ENCODE measurements at places on chromosomes 4 and X. TPM values are rescaled to one million over a fixed set of nuclear protein-coding genes. Genes with fewer than 3 reads are reported as not detected.

DNA sequence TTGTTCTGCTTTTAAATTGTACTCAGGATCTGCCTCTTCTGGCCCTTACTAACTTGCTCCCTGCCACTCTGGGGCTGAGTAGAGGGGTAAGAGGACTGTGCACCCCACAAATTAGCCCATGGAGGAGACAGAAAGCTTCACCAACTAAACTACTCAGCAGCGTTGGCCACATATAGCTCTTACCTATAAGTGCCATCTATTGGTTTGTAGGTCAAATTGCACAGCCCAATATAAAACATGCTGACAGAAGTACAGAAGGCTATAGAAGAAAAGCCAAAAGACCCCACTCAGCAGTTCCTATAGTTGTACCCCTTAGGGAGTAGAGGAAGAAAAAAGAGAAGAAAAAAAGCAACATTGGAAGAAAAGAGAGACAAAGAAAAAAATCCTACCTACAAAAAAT lies 341.2 kb upstream of the FMR1 start:
- DNase-seq: no peak

The ZFYVE28 gene
- total RNA-seq: 9.9 TPM

The GUCY1A1 gene
- not detected for total RNA-seq

- DNase-seq: no peak
These were observed 1.2 kb downstream of the TRIML2 start for GRCh38 chr4:188107931-188108843.

DNA sequence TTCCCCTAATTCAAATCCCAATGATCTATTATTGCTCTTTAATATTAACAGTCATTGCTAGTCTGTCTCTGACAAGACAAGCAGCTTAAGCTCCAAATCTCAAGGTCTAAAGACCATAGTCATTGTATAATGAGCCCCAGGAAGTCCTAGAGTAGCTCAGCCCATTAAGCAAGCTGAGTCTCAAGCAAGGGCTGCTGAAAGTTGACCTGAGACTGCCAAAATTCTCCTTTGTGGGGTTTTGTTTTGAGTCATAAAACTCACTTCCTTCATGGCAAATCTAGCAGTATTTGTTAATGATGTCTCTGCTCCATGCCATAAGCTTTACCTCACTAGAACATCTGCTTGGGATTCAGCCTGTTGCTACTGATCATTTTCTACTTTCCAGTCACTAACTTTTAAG lies 313.2 kb downstream of the ANTXR2 start:
- DNase-seq: no peak

The NPY5R gene
- total RNA-seq: not detected

DNA sequence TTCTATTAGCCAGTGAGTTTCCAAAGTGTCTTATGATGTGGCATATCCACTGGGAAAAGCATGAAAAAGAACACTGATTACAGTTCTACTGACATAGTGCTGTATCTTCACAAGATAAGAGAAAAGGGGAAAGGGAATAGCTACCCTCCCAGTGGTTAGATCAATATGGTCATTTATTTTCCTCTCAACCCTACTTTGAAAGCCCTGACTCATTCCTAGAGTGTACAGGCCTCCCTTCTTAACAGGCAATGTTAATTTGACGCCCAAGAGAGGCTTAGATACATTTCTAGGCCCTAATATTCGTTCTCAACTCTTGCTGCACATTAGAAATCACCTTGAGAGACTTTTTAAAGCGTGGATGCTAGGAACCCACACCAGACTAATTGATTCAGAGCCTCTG lies 20.4 kb upstream of the BRS3 start:
- no peak for DNase-seq

DNA sequence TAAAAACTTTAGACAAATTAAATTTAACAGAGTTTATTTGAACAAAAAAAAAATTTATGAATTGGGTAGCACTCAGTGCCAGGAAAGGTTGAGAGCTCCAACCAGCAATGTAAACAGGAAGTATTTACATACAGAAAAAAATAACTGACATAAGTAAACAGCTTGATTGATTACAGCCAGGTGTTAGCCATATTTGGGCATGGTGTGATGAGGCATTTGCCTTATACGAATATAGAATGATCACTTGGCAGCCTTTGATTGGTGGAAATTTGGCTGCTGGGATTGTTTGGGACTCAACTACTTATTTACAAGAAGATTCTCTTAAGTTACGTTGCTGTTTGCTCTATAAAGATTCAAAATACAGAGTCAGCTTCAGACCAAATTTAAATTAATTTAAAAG lies 172.0 kb downstream of the ADAM29 start:
- DNase-seq: no peak

DNA sequence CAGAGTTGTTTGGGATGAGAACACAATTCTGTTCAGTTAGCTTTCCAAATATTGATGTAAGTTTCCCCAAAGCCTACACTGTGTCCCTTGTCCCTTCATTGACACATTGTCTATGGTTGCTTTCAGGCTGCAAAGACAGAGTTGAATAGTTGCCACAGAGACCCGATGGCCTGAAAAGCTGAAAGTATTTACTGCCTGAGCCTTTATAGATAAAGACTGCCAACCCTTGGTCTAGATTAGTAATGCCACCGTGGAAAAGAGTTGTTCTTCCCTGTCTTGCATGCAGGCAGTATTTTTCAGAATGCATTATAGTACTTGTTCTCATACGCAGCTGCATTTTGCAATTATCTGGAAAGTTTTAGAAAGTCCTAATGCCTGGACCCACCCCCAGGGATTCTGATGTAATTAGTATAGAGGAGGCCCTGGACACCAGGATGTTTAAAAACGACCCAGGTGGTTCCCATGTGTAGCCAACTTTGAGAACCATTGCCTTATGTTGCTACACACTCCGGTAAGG lies 180.8 kb downstream of the FRMPD4 start:
- DNase-seq: no peak

All from activated naive CD4-positive, alpha-beta T cell treated with anti-CD3 and anti-CD28 coated beads, Interleukin-2, amount 50 U/mL, for 72 hours (primary cell).